ENCODE measurements at places on chromosomes 11 and 22.

DNA sequence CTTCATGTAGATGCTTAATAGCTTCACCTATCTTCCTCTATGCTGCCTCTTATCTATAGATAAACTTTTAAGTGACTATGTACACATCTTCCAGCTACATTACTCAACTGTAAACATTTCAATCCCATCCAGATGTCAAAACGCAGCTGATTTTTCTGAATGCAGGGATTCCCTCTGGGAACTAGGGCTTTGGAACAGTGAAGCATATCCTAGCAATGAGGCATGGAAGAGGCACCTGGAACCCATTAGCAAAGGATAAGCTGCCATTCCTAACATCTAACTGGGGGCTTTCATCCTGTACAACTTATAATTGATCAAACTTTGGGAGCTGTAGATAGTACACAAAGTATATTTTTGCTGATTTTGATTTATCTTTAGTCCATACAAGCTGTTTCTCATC is 40.8 kb upstream of the OPCML start:
- DNase-seq = no peak

- DNase-seq = no peak
Observed at GRCh38 chr22:19118329-19118880, 3.8 kb downstream of the DGCR2 start.

DNA sequence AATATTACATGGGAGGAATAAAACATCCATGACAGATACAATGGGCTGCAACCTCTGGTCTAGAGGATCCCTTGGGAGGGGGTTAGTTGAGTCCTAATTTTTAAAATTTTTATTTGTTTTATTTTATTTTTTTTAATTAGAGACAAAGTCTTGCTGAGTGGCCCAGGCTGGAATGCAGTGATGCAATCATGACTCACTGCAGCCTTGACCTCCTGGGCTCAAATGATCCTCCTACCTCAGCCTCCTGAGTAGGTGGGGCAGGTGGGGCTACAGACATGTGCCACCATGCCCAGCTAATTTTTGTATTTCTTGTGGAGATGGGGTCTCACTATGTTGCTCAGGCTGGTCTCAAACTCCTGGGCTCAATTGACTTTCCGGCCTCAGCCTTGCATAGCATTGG is 43.1 kb downstream of the FDX1 start:
- DNase-seq = peak; percentile 34

DNA sequence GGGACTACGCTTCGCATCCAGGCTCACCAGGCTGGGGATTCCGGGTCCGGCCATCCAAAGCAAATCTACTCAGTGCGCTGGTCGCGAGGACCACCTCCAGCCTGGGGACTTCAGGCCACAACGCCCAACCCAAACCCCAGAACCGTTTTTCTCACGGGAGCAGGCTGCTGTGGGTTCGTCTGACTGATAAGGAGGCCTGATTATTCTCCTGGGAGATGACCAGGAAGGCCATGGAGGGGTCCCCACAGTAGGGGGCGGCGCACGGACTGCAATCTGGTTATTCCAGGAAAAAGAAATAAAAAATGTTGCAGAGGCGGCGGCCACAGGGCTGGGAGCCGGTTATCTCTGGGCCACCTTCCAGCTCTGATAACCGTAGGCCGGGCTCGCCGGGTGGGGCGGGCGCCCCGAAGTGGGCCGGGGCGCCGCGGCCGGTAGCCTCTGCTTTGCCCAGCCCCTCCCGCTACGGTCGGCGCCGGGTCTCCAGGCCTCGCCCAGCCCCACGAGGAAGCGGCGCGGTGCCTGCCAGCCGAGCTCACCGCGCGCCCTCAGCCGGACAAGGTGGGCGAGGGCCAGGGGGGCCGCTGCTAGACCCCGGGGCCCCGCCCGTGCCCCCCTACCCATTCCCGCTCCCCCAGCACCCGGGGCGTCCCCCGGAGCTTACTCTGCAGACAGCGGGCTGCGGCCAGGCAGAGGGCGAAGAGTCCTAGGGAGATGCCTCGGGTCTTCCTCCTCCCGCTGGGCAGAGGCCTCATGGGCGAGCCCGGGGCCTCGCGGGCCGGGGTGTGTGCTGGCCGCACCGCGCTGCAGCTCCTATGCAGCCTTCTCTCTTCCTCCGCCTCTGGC is 446 bp downstream of the VSTM5 start:
- peak; percentile 51 for DNase-seq

GRCh38 chr11:124930799-124931198 is 5.0 kb downstream of the HEPACAM start:
- no peak for DNase-seq

GRCh38 chr11:78256962-78257361 is 68.2 kb downstream of the USP35 start:
- DNase-seq = peak; percentile 81

GRCh38 chr11:2130881-2131352 is 8.3 kb downstream of the IGF2 start:
- no peak for DNase-seq

DNA sequence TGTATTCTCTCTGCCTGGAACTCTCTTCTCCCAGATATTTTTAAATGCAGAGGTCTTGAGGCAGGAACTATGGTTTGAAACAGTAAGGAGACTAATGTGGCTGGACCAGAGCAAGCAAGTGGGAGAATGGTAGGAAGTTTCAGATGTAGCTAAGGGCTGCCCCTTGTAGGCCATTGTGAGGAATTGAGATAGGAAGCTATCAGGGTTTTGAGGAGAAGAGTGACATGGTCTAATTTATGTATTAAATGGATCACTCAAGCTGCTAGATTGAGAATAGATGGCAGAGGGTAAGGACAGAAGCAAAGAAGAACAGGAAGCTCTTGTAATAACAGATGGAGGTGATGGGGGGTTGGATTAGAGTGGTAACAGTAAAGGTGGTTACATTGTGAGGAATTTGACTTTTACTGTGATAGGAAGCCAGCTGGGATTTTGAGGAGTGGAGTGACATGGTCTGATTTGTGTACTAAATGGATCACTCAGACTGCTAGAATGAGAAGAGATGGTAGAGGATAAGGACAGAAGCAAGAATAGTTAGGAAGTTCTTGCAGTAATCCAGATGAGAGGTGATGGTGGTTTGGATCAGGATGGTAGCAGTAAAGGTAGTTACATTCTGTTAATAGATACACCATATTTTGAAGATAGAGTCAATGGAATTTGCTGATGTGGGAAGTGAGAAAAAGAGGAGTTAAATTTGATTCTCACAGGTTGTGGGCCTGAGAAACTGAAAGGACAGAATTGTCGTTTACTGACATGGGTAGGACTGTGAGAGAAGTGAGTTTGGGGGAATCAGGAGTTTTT is 63.0 kb downstream of the HIPK3 start:
- DNase-seq = no peak

DNA sequence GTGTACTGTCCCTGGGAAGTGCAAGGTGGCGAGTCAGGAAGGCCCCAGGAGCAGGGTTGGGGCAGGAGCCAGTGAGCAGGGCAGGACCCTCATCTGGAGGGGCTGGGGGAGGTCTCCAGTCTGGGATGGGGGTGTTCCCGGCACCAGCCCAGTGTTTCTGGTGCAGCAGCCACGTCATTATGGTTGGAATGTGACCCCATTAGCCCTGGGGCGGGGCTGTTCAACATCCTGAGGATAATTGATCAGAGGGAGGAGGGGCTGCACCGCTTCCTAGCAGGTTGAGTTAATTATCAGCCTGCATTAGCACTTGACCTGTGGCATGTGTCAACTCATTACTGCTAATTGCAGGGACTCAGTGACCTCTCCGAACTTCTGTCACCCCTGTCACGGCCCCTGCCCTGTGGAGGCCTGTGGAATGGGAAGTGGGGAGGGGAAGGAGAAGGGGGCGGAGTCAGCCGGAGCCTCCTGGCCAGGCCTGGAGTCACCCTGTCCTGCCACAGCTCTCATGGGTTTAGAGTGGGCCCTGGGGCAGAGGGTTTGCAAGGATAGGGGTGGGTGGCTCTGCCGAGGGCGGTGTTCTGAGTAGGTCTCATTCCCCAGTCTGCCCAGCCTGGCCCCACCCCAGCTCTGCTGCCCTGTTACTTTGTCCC is 52.8 kb upstream of the CCDC188 start:
- DNase-seq = peak; percentile 57

DNA sequence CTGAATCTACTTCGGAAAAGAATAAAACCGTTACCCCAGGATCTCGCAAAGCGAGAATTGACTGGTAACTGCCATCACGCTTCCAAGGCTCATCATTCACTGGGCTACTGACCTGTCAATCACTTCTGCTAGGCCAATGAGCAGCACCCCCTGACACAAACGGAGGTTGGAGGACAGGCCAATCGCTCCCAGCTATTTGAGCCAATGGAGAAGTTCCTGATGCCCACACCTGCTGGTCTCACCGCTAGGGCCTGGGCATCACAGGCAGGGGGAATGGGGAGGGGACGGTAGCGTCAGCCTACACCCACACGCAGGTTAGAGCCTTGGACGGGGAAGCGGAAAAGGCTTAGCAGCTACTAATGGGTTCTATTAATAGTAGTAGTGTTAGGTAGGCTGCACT is 56.7 kb upstream of the CHST1 start:
- DNase-seq = no peak

DNA sequence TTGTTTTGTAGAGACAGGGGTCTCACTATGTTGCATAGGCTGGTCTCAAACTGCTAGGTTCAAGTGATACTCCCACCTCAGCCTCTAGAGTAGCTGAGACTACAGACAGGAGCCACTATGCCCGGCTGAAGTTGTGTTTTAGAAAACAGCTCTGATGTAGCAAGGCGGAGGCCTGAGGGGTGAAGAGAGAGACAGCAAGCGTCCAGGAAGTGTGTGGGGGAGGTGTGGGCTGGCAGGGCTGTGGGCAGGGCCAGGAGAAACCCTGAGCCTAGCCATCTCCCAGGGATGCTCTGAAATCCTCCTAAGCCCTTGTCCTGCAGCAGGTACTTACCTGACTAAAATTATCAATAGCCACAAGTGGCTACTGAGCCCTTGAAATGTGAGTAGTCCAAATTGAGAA is 16.1 kb upstream of the RPS3 start:
- DNase-seq = no peak

DNA sequence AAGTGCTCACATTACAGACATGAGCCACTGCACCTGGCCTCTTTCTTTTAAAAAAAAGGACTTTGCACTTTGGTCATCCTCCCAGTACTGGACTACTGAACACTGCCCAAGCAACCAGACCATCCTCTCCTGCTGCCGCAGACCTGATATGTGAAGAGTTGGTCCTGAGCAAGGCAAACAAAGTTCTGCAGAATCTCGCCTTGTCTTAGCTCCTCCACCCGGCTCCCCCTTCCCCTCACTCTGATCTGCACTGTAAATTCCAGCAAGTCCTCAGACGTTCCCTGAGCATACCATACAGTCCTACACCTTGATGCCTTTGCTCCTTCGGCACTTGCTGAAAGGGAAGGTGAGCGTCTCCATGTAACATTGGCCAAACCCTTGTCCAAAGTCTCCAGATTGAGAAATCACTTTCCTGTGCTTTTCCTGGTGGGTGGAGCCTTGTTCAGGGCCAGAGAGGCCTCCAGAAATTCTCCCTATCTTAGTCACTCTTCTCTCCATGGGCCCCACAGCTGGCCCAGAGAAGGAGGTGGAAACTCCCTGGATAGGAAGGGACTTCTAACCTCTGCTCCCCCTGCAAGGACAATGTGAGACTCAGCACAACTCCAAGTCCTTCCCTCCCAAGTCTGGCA is 47.0 kb upstream of the TIMP3 start:
- DNase-seq = peak; percentile 65

GRCh38 chr11:65742353-65742752 is 21.8 kb upstream of the RNASEH2C start:
- no peak for DNase-seq

- DNase-seq = no peak
Observed at GRCh38 chr11:73391665-73392064, 15.5 kb downstream of the RELT start.

DNA sequence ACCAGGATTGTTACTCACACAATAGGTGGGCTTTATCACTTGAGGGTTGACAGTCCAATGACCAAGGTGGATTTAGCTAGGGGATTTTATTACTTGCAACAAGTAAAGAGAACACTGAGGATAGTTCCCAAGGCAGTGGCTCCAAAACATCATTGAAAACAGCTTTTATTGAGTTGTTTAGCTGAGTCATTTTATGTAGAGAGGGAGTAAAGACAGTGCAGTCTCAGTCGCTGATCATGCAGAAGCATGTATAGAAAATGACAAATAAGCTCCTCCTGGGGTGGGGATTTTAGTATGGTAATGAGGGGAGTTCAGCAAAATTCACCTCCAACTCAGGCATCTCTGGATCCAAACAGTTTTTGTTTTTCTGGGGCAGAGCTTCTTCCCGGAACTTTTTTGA is 163.0 kb upstream of the CCDC179 start:
- no peak for DNase-seq

- DNase-seq = no peak
Observed at GRCh38 chr22:30891781-30892180, 76.8 kb downstream of the MORC2 start.

DNA sequence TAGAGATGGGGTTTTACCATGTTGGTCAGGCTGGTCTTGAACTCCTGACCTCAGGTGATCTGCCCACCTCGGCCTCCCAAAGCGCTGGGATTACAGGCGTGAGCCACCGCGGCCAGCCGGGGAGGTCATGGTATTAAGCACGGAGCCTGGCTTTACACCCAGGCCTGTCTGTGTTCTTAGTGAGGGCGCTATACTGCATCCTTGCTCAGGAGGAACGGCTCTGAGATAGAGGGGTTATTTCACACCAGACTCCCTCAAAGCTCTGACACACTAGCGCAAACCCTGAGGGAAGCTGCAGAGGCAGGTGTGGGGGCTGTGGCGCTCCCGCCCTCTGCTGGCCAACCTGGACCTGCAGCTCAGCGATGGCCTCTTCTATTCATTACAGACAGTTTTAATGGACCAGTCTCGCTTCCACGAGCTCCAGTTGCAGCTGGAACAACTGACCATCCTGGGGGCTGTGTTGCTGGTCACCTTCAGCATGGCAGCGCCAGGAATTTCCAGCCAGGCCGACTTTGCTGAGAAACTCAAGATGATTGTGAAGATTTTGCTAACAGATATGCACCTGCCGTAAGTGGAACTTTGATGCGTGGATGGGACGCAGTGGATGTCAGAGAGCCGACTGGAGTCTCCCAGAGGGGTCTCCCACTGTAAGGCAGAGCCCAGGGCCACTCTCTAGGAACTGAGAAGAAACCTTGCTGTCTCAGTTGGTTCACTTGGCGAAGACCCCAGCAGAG is 26.2 kb downstream of the TCP11L1 start:
- DNase-seq = peak; percentile 69

GRCh38 chr22:29718949-29719898 is 579 bp upstream of the CABP7 start:
- DNase-seq = no peak

- no peak for DNase-seq
Observed at GRCh38 chr11:111698852-111699559, 67.2 kb downstream of the PPP2R1B start.

GRCh38 chr22:35594686-35595085 is 22.4 kb downstream of the MB start:
- DNase-seq = no peak

- no peak for DNase-seq
Observed at GRCh38 chr22:40526960-40527359, 109.6 kb downstream of the MRTFA start.

- peak; percentile 59 for DNase-seq
Observed at GRCh38 chr11:6667733-6668374, 12.2 kb upstream of the DCHS1 start.

- no peak for DNase-seq
Observed at GRCh38 chr22:26956371-26956770, 299.0 kb downstream of the MIAT start.

Data from EH (cell line).